ENCODE measurements at places on chromosomes 2 and 18.

DNA sequence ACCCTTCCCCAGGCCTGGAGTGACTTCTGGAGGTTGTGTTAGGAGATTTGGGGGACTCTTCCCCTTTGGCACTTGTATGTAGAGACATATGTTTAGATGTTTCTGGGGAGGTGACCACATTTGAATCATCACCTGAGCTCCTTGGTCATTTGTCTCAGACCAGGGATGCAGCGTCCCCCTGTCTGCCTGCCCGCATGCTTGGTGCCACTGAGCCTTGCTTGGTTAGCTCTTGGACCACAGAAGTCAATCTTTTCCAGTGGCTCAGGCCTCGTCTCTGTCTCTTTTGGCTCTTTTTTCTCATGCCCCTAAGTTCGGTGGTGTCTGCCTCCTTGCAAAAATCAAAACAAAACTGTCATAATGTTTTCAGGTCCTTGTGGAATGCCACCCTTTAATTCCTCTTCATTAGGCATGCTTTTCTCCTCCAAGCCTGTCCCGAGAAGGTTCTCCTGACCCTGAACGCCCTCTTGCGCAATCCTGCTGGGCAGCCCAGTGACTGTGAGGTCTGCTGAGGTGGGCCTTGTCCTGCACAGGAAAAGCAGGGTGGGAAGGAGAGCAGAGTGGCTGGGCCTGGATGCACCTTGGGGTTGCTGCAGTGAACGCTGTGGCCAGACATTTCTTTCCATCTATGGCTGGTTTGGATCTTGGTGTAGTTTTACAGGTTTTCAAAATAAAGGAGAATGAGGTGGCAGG lies 24.9 kb downstream of the GLI2 start:
- no peak for DNase-seq

DNA sequence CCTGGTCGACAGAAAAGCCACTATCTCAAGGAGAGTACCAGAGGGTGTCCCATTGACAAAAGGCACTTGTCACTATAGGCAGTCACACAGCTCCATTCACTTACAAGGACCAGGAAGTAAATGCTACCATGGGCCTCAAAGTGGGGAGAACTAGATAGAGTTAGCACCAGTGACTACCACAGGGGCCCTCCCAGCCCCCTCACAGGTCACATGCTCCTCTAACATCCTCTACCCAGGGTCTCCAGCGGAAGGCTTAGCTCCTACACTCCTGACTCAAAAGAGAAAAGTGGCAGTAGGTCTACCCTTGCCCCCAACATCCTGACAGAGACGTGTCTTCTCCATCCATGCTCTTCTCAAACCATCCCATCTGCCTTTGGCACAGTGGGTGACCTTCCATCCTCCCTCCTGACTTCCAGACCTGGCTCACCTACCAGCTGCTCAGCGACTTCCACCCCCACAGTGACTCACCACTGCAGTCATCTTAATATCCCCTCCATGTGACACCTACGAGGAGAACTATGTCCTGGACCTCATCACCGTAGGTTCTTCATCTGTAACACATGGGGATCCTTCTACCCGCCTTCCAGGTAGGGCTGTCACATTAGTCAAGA lies 5.6 kb upstream of the DNMT3A start:
- peak; percentile 69 for DNase-seq

GRCh38 chr2:121103960-121104359 lies 181.0 kb downstream of the TFCP2L1 start:
- DNase-seq: no peak

DNA sequence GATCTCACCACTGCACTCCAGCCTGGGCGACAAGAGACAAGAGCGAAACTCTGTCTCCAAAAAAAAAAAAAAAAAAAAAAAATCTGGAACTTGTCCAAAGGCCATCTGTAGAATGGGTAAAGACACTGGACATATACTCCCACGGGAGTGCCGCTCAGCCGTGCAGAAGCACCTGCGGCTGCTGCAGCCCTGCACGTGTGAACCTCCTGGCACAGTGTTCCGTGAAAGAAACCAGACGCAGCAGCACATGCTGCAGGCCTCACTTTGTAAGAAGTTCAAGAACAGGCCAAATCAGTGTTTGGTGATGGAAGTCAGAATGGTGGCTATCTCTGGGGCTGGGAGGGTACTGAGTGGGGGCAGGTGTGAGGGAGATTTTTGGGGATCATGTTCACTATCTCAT lies 6.5 kb downstream of the CHRND start:
- DNase-seq: no peak

DNA sequence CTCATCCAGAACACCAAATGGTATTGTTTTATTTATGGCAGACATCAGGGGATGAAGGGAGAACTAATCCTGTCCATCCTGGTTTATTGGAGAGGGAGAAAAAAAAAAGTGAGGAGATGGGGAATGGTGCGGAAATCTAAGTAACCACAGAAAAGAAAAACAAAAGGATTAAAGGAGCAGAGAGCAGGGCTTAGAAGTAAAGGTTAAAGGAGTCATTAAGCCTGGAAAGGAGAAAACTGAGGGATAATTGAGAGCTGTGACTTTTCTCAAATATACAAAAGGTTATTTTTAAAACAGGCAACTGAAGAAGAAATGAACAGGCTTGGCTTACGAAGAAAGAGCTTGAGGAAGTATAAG lies 127.2 kb upstream of the PPP1CB start:
- no peak for DNase-seq

- peak; percentile 18 for DNase-seq
These were observed 87.9 kb upstream of the ITGA6 start for GRCh38 chr2:172339371-172340010.

DNA sequence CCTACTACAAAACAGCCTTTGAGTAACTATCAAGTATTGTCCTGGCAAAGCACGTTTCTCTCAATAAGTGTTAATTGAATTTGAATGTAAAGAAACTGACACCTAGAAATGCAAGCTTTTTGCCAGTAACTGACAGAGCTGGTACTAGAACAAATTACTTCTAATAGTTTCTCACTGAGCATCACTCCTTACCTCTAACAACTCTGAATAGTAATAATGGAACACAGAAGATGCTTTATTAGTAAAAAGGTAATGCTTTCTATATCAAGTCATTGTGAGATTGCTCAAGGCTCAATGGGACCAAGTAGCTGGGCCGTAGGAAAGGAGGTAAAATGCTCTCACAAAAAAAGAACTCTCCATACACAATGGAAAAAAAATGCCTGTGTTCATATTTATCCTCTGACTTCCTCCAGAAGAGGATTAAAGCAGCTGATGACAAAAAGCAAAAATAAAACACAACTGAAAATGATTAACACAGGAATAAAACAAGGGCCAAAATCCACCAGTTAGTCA lies 11.8 kb downstream of the RASGRP3 start:
- no peak for DNase-seq

- DNase-seq: no peak
These were observed 64.4 kb downstream of the INPP5D start for GRCh38 chr2:233124421-233125080.

DNA sequence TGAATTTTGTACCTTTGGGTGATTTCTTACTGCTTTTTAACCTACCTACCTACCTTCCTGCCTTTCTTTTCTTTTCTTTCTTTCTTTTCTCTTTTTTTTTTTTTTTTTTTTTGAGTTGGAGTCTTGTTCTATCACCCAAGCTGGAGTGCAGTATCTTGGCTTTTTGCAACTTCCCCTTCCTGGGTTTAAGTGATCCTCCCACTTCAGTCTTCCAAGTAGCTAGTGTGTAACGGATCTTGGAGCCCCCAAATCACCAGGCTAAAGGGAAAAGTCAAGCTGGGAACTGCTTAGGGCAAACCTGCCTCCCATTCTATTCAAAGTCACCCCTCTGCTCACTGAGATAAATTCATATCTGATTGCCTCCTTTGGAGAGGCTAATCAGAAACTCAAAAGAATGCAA lies 61.3 kb downstream of the DDX18 start:
- no peak for DNase-seq

DNA sequence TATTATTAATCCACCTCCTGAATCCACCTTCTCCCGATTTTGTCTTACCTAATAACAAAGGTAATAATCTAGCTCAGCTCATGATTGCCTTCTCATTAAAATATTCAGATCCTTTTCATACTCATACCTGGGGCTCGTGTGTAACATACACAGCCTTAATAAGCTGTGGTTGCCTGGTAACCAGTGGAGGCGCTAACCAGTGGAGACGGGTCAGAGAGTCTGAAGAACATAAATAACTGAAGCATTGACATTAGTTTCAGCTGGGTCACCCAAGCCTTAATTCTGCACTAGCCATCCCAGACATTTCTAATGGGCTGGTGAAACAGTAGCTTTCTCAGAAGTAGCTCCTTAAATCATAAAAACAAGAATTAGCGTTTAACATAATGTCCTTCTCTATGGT lies 14.8 kb upstream of the DTNA start:
- DNase-seq: no peak

- no peak for DNase-seq
These were observed 69.9 kb upstream of the OTOS start for GRCh38 chr2:240210198-240210965.

GRCh38 chr2:99403524-99403923 lies 66.3 kb downstream of the EIF5B start:
- no peak for DNase-seq

- DNase-seq: no peak
These were observed 4.1 kb downstream of the NEMP2 start for GRCh38 chr2:190530248-190530900.

- DNase-seq: no peak
These were observed 122.2 kb downstream of the ACKR3 start for GRCh38 chr2:236691799-236692167.

DNA sequence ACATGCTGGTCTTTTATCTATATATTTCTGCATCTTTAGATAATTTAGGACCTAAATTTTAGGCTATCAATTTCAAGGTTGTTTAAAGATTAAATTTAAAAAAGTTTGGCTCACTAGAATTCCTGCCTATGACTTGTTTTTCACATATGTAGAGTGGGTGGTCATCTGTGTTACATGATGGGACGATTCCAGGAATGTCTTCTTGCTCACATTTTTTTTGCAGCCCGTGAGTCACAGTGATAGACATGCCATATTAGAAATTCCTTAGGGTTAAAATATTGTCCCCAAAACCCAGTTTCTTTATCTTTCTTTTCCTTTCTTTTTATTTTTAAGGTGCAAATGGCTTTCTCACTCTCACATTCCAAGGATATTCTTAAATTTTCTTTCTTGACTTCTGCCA lies 652.0 kb downstream of the PLCL1 start:
- DNase-seq: no peak

DNA sequence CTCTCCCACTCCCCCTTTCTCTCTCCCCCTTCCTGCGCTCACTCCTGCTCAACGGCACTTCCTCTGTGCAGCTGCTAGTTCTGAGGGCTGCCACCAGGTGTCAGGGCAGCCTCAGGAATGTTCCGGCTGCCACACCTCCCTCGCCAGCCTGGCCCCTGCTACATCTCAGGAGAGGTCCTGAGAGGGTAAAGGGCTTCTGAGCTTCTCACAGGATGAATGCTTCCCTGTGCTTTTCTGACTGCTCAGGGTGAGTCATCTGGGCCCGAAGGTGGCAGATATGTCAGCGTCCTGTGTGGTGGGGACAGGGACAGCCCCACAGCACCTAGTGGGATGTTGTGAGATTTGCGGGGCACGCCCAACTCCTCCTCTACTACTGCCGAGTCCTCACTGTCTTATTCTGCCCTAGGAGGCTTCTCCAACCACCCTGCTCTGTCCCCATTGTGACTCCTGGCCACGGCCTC lies 49.0 kb downstream of the PLEKHB2 start:
- DNase-seq: peak; percentile 88

DNA sequence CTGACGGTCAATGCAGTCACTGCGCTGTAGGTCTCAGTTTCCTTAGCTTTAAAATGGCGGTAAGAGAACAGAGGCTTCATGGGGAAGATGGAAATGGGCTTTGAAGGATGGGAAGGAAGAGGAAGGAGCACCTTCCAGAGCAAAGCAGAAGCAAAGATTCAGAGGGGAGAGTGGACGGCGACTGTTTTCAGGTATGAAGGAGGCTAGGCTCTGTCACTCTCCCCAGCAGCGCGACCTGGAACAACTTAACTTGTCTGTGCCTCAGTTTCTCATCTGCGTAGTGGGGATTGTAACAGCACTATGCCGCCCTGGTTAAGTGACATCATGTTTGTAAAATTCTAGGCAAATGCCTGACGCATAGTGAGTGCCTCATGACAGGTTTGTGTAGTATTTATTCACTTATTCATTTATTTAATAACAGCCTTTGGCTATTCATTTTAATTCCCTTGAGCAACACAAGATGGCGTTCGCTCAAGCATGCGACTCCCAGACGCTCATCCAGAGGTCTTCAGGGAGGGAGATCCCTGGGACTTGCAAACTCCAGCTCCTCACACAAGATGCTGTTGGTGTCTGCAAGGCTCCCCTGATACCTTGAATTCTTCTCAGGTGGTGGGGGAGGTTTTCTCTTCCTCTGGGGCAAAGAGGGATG lies 336.3 kb downstream of the DYSF start:
- DNase-seq: no peak

DNA sequence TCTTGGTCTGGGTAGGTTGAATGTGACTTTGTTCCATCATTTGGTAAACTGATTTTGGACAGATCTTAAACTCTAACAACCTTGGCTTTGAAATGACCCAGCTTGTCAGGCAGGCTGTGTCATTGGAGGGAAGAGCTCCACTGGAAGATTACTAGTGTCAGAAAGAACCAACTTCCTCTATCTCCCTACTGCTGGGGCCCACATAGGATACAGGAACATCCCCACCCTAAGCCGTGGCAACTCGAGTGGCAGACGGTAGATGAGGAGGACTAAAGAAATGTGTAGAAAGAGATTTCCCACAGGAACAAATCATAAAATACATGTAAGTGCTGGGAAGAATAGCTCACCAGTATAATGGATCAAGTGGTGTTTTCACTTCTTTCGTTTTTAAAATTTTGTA lies 4.3 kb upstream of the G6PC2 start:
- DNase-seq: no peak

GRCh38 chr2:46356991-46357390 lies 59.8 kb downstream of the EPAS1 start:
- DNase-seq: no peak

GRCh38 chr18:3513481-3513880 lies 63.5 kb downstream of the TGIF1 start:
- DNase-seq: no peak

- DNase-seq: no peak
These were observed 58.4 kb downstream of the WDSUB1 start for GRCh38 chr2:159228081-159228581.

DNA sequence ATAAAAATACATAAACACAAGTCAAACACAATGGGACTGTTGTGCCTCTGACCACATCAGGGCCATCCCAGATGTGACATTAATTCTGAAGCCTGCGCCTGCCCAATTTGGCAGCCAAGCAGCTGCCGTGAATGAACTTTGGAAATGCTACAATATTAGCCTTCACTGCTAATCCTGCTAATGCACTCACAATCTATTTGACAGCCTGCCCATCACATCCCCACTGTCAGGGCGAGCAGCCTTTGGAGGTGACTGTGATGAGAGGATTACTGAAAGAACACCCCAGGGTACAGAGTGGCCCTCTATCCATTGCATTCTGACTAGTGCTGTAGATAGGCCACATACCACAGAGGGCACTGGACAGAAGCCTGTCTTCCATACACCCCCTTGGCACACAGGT lies 21.6 kb downstream of the OSR1 start:
- DNase-seq: no peak

- no peak for DNase-seq
These were observed 57.7 kb downstream of the ODC1 start for GRCh38 chr2:10390369-10390801.

- DNase-seq: no peak
These were observed 46.7 kb downstream of the CD226 start for GRCh38 chr18:69900941-69901340.

GRCh38 chr2:55223958-55224760 lies 7.9 kb downstream of the CLHC1 start:
- DNase-seq: peak; percentile 33

GRCh38 chr18:7741640-7742039 lies 174.5 kb downstream of the PTPRM start:
- no peak for DNase-seq

- peak; percentile 57 for DNase-seq
These were observed 136.4 kb downstream of the HDAC4 start for GRCh38 chr2:239264492-239264837.
